Adrenal gland (tissue), 19 donors: ENCODE measurements at places on chromosomes 2 and 18.

- DNase-seq = no peak
Observed at GRCh38 chr2:220188031-220188430, 560.6 kb downstream of the SLC4A3 start.

- no peak for DNase-seq
Observed at GRCh38 chr2:46328291-46328690, 31.1 kb downstream of the EPAS1 start.

DNA sequence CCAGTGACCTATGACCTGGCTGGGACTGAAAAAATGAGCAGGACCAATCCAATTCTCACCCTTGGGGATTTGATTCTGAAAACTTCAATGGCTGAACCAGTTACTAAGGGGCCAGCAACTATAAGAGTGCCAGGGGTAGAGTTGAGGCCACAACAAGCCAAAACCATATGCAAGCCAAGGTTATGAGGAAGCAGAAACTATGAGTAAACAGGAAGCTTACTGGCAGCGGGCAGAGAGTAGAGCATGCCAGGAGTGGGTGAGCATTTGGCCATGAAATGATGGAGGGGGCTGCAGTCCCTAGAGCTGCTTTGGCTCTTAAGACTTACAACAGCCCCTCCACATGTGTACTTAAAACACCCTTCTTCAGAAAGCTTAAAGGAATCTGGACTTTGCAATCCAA is 82.4 kb downstream of the RBMS1 start:
- no peak for DNase-seq

DNA sequence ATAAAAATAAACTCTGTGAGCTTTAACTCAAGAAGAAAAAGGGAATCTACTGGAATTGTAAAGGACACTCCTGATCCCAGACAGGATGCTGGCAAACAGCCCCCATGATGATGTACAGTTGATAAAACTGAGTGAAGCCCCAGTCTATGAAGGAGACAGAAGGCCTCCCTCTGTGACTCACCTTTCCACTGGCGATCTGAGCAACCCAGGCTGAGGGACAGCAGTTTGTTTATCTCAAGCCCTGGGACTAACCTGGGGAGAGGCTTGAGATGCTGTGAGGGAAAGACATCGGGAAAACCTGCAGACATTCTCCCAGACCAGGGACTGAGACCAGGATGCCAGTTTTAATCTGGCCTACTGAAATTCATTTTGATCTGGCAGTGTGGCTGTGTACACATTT is 104.5 kb upstream of the CDH2 start:
- DNase-seq = no peak

GRCh38 chr2:197875763-197876162 is 71.4 kb downstream of the PLCL1 start:
- DNase-seq = no peak

GRCh38 chr2:6492573-6492972 is 373.1 kb downstream of the CMPK2 start:
- no peak for DNase-seq

- no peak for DNase-seq
Observed at GRCh38 chr2:200471928-200472645, 37.8 kb downstream of the KCTD18 start.

DNA sequence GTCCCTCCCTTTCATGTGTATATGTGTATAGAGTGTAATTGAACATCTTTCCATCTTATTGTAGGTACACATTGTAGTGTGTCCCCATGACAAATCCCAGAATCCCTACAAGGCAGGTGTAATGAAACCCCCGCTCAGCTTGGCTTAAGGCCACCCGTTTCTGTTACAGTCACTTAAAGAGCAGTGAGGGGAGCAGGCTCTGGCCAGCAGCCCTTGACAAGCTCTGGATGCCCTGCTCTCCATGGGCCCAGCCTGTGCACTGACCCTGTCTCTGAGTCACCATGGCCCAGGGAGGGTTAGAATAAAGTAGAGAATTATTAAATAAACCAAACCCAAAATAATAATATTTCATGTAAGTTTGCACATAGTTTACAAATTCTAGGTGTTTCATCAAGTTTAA is 17.2 kb upstream of the MAL start:
- DNase-seq = no peak

DNA sequence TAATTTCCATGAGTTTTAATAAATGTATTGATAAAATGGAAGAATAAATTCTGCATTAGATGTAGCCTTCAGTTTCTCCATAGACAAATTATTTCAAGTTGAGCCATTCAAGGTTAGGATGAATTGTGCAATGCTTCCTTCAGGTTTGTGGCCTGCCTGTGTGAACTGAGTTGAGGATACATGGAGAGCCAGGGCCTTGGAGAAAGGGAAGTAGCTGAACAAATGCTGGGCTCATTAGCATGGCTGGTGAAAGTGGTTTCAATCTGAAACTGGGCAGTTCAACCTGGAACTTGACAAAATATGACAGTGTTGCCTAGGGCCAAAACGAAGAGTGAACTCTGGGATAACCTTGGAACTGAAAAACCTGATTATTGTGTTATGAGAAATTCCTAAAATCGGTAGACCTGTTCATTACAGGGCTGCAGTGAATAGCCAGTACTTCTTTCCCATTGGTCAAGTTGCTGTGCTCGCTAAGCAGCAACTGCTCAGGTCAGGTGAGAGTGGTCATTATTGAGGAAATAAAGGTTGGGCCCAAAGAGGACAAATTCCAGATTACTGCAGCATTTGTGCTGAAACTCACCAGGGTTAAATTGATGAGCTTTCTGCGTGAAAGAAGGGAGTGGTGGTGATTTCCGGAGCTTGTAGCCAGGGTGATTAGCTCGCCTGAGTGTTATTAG is 12.7 kb downstream of the INPP1 start:
- DNase-seq = no peak

- DNase-seq = peak; percentile 76
Observed at GRCh38 chr2:102251042-102251848, 60.1 kb upstream of the IL1RL1 start.

DNA sequence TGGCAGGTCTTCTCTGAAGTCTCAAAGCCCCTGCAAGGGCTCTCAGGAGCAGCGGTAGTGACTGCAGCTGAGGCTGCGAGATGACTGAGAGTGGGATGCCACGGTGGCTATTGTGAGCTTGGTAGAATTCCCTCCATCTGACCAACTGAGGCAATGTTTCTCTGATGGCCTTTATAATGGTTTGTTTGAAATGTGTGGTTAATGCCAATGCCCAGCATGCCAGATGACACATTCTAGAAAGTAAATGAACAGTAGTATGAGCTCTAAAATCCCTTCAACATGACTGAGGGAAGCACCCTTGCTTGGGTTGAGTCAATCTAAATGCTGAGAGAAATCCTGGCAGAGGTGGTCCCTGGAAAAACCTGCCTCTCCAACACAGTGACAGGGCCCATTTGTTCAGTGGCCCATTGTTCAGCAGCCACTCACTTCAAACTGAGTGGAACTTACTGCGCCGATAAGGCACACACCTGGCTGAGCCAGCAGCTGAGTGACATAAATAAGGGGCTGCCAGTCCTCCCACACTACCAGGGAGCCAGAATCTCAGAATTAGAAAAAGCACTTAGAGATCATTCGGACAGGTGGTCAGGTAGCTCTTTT is 31.7 kb downstream of the SULT1C2 start:
- DNase-seq = no peak

DNA sequence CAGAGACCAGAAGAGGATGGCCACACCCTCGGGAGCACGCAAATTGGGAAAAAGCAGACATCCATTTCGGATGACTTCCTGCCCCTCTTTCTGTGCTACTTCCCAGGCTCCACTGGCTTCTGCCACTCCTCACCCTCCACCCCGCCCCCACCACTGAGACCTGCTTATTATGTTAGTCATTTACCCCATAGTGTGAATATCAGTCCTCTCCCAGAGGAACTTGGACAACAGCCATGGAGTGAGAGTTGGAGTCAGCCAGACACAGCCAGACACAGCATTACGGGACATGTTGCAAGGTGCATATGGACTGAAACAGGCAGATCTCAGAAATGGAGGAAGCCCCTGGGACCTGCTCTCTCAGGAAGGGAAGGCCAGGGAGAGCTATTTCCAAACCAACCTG is 51.8 kb downstream of the CTIF start:
- peak; percentile 80 for DNase-seq

DNA sequence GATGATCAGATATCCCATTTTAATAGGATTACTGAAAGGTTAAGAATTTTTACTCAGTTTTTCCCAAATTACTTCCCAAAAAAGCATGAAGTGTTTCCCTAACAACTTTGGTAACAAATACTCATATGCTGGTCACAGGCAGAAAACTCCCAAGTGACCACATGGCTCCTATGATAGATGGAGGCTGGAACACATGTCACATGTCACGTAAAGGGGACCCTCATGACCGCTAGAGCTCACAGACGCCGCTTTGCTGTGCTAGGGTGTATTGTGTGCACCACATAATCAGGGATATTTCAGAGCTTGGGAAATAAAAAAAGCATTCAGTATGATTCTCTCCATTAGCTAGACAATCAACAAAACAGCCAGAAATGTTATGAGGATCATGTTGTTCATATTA is 228.2 kb downstream of the TMEM163 start:
- DNase-seq = no peak

DNA sequence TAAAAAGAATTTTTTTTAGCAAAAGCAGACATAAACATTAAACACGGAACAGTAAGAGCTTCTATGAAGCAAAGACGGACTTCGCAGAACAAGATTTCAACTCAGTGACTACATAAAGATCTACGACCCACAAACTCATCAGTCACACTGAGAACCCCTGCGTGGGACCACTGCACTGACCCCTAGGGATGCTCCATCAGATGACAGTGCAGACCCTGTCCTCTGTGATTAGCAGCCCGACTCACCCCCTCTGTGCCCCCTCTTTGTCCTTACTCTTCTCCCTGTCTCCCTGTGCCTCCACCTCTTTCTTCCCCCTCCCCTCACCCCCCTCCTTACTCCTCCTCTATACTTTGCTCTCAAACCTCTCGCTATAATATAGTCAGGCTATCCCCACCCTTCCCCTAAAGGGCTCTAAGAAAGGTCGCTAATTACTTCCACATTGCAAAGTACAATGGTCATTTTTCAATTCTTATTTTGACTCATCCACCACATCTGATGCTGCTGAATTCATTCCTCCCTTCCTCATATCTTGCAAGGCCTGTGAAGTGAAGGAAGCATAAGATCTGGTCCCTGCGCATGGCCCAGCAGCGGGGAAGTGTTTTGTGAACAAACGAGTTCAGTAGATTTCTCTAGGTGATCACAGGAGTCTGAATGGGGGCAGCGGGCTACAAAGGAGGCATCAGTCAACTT is 89.3 kb downstream of the CABYR start:
- no peak for DNase-seq

- DNase-seq = no peak
Observed at GRCh38 chr2:58601017-58601416, 359.9 kb upstream of the FANCL start.

GRCh38 chr2:126849991-126850535 is 48.6 kb upstream of the TEX51 start:
- no peak for DNase-seq

- no peak for DNase-seq
Observed at GRCh38 chr2:64978514-64979268, 10.5 kb upstream of the SLC1A4 start.

GRCh38 chr2:109644571-109645275 is 30.6 kb downstream of the SOWAHC start:
- no peak for DNase-seq

GRCh38 chr2:64380853-64381527 is 73.0 kb upstream of the LGALSL start:
- DNase-seq = no peak

DNA sequence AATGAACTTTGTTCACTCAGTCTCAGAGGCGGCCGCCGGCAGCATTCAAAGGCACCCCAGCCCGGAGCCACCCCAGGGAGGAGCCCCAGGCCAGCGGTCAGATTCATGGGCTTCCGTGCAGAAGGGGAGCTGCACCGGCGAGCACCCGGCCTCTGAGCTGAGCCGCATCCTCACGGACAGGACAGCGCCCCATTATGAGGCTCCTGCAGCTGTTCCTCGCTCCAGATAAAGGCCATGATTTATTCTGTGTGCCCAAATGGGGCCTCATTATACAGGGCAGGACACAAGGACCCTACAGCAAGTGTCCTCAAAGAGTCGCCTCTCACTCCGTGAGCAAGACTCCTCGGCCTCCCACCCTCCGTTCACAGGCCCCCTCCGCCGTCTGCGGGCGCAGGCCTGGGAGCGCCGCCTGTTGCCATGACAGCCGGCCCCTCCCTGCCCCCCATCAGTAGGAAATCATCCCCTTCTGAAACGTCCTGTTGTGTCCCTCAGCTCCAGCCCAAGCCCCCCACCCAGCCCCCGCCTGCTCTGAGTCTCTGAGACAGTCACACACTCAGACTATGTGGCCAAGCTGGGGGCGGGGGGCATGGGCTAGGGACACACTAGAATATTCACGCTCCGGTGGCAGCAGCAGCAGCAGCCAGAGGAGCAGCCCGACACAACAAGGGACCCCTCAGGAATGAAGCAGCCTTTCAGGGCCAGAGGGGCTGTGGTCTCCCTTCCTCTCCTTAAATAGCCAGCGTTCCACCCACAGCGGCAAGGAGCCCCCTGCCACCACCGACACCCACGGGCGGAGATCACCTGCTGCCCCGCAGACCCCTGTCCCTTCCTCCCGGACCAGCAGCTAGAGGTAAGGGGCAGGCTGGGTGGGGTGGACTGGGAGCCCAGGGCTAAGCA is at the start of gene GPR17:
Gene GPR17, plus strand, starts transcription at position 759 of the 897 bp plus-strand sequence. CDS start 4,583 bp downstream, outside the sequence.
- no peak for DNase-seq

DNA sequence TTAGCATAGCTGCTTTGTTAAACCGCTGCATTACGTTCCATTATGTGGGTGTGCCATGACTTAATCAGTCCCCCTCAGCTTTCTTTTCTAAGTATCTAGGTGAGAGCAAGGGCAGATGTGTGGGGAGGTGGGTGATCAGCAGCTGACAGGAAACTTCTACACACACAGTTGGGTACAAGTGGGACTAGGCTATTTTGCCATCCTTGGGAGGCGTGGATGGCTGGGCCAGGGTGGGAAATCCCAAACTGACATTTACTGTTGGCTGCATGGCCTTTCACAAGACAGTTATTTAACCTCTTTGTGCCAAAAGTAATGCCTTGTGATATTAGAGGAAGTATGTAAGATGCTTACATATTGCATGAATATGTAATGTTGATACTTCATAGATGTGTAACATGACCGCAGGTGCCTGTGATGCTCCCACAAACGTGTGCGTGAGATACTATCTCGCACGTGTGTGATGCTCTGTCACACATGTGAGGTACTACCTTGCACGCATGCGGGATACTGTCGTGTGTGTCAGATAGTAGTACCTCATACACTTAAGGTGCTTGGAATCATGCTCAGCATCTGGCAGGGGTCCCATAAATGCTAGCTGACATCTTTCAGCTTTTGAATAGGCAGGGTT is 314.5 kb downstream of the PRKCE start:
- no peak for DNase-seq

- no peak for DNase-seq
Observed at GRCh38 chr2:147610496-147611040, 234.3 kb upstream of the ACVR2A start.

GRCh38 chr18:9796935-9797549 is 88.7 kb upstream of the TXNDC2 start:
- DNase-seq = no peak

- no peak for DNase-seq
Observed at GRCh38 chr2:85413592-85414420, 3.6 kb upstream of the CAPG start.

DNA sequence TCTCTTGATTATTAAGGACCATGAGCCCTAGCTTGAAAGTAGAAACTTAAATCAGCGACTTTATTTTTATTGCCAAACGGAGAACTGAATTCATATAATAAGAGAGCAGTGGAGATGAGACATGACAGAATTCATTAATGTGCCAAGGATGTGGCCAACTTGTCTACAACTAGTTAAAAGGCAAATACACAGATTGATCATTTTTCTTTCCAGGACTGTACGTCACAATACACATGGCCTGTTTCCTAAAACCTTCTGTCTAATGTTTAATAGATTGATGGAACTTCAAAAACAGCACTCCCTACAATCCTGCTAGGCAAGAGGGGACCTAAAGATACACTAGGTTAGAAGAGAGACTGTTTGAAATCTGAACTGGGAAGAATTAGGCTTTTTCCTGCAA is 647.8 kb downstream of the SATB2 start:
- no peak for DNase-seq
